Neural crest cell (in vitro differentiated cells): ENCODE measurements at places on chromosomes 16 and 17.

- no peak for DNase-seq
Observed at GRCh38 chr16:88780142-88781062, 4.6 kb downstream of the PIEZO1 start.

GRCh38 chr17:55484575-55484974 lies 26.7 kb downstream of the SMIM36 start:
- DNase-seq = no peak

DNA sequence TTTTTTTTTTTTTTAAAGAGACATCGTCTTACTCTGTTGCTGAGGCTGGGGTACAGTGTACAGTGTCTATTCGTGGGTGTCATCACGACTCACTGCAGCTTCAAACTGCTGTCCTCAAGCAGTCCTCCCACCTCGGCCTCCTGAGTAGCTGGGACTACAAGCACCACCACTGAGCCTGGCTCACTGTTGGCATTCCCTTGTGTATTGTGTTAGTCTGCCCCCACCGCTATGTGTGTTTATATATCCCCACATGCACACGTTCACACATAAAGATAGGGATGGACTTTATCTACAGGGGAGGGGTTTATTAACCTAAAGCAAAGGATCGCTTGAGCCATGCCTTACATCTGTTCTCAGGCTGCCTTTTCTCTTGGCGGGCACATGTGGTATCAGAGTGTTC lies 63.8 kb downstream of the SEC14L1 start:
- no peak for DNase-seq

DNA sequence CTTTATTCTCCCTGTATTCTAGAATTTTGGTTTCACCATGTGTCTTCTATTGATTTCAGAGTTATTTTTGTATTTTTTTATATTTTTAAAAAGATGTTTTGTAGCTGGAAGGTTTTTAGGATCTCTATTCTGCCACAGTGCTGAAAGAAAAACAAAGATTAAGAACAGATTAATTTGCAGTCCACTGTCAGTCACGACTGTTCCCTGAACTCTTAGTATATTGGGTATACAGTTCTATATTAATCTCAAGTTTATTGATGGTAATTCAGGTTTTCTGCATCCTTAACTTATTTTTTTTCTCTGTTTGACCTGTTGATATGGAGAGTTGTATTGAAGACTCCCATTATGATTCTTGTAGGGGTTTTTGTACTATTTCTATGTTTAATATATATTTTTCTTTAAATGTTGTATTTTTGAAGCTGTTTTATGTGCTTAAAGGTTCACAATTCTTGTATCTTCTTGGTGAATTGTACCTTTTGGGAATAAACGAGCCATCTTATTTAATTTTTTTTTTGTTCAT lies 2.9 kb downstream of the SPECC1 start:
- no peak for DNase-seq

- no peak for DNase-seq
Observed at GRCh38 chr17:6110592-6110991, 40.4 kb downstream of the WSCD1 start.

- no peak for DNase-seq
Observed at GRCh38 chr16:65384441-65384840, 262.6 kb upstream of the CDH11 start.

DNA sequence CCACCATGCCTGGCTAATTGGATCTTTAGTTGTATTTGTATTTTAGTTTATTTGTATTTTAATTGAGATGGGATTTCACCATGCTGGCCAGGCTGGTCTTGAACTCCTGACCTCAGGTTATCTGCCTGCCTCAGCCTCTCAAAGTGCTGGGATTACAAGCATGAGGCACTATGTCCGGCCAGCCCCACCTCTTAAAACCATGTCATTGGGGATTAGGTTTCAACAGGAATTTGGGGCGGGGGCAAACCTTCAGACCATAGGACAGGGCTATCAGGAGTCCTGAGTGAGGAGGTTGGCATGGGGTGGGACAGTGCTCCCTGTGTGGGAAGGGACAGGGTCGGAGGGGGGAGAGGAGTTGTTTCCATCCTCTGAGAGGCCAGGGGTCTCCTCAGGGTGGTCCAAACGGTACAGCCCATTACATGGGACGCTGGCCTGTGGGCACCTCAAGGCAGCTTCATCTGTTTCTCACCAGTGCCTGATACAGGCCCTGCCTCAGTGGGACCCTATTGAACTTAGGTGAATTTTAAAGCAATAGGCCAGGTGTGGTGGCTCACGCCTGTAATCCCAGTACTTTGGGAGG lies 21.6 kb downstream of the GAA start:
- DNase-seq = no peak

GRCh38 chr17:49742166-49742638 lies 21.7 kb downstream of the FAM117A start:
- DNase-seq = no peak

GRCh38 chr16:73152386-73153125 lies 104.6 kb upstream of the ZFHX3 start:
- peak; percentile 40 for DNase-seq

- DNase-seq = no peak
Observed at GRCh38 chr16:49181791-49182518, 99.7 kb downstream of the CBLN1 start.

- no peak for DNase-seq
Observed at GRCh38 chr16:57377080-57377841, 5.0 kb downstream of the CX3CL1 start.

GRCh38 chr16:23342083-23342640 lies 40.1 kb downstream of the SCNN1B start:
- no peak for DNase-seq

GRCh38 chr16:72027669-72028378 lies 19.3 kb downstream of the DHODH start:
- no peak for DNase-seq

GRCh38 chr16:399340-400019 lies 2.2 kb upstream of the DECR2 start:
- no peak for DNase-seq
